Vagina (tissue), 2 donors: ENCODE measurements at places on chromosomes 6 and 20.

DNA sequence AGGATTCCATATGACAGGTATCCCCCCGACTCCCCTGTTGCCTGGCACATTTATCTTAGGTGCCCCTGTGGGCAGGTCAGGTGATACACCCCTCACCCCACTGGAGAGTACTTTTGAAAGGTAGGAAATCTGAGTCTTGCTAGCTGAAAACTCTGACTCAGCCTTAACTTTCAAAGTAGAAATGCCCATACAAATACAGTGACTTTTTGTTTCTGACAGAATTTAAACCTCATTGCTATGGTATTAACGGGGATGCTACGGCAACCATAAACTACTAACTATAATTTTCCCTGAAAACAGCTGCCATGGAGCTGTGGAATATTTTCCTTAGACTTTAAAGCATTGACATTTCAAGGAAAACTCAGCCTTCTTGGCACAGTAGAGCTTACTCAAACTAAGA, 536.0 kb downstream of the RFPL4B start:
- DNase-seq = no peak

GRCh38 chr6:36844232-36845170, 5.3 kb upstream of the CPNE5 start:
- no peak for DNase-seq

DNA sequence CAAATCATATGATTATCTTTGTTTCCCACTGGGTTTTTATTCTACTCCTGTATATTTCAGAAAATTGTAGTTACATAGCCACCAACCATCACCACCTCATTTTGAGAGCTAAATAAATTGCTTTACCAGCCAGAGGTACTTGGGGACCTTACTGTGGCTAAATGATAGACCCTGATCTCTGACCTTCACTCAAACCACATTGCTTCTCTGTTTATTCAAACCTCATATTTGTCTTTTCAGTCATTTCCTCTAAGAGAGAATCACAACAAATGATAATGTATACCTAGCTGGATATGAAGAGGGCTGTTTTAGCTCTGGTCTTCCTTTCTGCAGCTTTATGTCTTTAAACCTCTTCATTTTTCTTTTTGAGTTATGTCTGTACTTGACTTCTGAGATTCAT, 142.8 kb downstream of the ADGB start:
- DNase-seq = no peak

- DNase-seq = no peak
Observed at GRCh38 chr6:111874025-111874415, 768 bp upstream of the FYN start.

DNA sequence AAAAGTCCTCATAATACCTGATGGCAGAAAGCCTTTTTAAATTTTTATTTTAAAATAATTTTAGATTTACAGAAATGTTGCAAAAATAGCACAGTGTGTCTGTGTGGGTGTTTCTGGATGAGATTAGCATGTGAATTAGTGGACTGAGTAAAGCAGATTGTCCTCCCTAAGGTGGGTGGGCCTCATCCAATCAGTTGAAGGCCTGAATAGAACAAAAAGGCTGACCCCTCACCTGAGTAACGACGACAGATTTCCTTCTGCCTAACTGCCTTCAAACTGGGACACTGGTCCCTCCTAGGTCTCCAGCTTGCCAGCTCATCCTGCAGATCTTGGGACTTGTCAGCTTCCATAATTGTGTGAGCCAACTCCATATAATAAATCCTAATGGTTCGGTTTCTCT, 54.2 kb downstream of the FAXC start:
- DNase-seq = no peak

- DNase-seq = no peak
Observed at GRCh38 chr6:35919085-35919826, 1.6 kb downstream of the SRPK1 start.

DNA sequence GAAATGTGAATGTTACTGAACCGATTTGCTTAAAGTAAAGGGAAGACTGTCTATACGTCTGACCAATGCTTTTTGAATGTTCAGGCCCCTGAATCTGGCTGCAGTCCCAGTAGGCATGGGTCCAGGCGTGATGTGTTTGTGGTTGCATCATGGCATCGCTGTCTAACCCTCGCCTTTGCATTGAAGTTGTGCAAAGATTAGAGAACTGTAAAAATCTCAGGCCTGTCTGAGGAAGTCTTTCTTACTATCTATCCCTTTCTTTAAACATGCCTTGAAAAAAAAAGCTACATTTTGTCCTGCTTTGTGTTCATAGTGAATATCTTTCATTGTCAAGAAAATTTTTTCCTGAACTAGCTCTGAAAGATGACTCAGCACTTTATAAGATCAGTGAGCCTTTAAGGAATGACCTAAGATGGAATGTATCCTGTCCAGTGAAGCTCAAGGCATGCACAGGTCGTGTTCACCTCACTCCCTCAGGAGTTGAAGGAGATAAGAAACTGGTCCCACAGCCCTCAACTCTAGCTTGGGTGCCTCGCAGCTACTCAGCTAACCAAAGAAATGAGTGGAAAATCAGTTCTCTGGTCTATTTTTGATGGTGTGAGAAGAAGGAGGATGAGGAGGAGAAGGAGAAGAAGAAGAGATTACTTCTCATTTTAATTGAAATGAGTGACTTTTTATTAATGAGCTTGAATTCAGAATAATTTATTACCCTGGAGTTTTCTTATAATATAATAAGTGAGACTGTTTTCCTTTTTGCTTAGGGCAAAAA, 48.6 kb downstream of the TPD52L1 start:
- no peak for DNase-seq

- DNase-seq = no peak
Observed at GRCh38 chr20:5654557-5654956, 95.6 kb upstream of the SHLD1 start.

- DNase-seq = no peak
Observed at GRCh38 chr20:13936781-13937576, 53.4 kb downstream of the SEL1L2 start.

DNA sequence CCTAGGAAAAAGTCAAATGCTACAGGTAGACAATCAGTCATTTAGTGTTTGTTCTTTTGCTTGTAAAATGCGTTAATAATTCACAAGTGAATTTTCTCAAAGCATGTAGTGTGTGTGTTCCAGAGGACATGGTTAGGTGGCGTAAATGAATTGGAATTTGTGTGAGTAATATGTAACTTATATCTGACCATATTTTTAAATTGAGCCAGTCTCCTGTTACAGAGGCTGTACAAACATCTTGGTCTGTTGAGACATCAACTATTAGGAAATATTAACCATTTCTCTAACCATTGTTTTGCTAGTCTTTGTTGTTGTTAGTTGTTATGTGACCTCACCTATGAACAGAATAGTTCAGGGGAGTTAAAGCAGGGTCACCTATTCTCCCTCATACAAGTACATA, 22.7 kb downstream of the MCM8 start:
- no peak for DNase-seq

GRCh38 chr20:54622333-54623295, 147.2 kb downstream of the DOK5 start:
- DNase-seq = no peak

GRCh38 chr6:1372690-1373089, 16.7 kb upstream of the FOXF2 start:
- no peak for DNase-seq

DNA sequence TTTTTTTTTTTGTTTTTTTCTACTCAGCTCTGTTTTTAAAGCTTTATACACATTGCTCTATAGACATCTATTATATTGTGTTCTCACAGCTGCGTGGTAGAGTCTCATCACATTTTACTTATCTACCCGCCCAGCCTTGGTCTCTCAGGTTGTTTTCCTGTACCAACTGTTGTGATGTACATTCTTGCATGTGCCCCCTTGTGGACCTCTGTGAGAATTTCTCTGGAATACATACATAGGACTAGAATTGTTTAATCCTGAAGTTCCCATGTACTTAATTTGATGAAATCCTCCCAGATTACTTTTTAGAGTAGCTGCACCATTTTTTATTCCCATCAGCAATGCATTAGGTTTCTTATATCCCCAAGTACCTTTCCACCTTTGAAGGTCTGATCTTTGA, 40.4 kb upstream of the TINAG start:
- DNase-seq = no peak

GRCh38 chr6:17130786-17131185, 28.9 kb downstream of the STMND1 start:
- no peak for DNase-seq

GRCh38 chr6:149212892-149213801, 104.4 kb upstream of the TAB2 start:
- DNase-seq = no peak

DNA sequence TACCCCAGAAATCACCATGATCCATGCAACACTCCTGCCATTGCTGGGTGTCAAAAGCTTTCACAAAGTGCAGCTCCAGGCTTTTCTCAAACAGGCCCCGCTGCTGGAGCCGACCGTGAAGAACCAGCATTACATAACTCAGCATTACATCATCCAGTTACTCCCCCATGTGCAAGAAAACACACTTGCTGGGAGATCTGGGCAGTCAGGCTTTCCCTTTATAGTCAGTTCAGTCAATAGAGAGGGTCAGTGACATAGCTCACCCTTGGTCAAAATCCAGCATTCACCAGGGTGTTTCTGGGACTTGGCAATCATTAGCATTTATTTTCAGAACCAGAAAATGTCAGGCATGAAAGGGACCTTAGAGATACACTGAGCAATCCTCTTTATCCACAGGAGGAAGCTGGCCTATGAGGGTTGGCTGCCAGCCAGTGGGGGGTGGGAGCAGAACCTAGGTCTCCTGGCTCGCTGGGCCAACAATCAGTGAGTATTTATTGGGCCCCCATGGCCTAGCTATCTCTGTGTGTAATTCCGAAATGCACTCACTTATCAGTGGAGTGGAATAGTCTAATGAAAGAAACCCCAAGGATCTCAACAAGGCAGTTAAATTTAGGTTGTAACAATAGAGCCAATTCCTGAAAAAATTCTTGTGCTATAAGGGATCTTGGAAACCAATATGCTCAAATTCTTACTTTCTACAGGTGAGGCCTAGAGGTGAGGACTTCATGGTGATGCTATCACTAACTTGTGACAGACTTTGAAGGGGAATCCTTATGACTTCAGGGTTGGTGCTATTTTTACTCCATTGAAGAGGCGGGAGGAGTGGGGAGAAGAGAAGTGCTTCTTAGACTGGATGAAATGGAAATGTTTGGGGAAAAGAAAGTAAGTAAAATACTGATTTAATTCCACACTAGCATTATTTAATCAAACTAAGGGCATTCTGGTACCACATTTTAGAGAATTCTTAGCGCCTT, 54.6 kb downstream of the LYRM4 start:
- DNase-seq = no peak

GRCh38 chr6:113439866-113440265, 417.3 kb upstream of the MARCKS start:
- DNase-seq = no peak

GRCh38 chr6:85867595-85867994, 224.9 kb upstream of the SYNCRIP start:
- DNase-seq = no peak

DNA sequence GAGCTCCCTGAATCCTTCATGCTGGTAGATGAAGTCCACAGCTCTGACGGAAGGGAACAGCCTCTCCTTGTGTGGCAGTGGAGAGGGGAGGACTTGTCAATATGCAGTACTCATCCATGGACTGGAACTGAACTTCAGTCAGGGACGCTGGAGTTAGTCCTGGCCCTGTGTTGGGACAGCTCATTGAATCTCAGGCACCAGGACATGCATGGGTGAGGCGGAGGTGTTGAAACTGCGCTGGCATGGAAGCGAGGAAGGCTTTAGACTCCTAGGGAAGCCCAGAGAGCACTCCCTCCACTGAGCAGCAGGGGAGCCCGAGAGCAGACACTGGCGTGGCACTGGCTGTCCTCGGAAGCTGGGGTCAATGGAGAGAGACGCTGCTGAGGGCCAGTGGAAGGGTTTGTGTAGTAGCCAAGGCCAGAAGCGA, 161.3 kb upstream of the GGTLC1 start:
- no peak for DNase-seq

DNA sequence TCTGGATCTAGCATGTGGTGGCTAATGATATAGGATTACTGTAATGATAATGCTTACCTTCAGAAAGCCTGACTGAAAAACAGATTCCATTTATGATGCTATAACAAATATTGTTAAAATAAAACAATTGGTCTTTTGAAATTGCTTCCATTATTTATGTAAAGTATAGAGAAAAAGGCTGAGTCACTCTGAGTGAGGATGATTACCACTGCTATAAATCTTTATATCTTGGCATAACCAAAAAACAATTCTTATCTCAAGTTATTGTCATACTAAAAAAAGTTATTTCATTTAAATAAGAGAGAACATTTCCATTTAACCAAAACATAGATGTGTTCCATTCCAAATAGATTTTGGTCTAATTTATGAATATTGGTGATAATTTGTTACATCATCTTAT, 53.0 kb upstream of the DST start:
- no peak for DNase-seq

DNA sequence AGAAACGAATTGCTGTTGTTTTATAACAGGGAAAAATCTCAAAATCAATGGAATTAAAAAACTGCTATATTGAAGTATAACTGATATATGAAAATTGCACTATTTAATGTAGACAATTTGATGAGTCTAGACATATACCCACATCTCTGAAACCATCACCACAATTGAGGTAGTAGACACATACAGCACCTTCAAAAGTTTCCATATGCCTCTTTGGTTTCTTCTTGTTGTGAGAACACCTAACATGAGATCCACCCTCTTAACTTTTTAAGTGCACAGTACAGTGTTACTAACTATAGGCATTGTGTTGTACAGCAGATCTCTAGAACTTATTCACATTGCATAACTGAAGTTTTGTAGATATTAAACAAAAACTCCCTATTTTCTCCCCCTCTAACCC, 14.0 kb upstream of the SLC17A5 start:
- DNase-seq = no peak

DNA sequence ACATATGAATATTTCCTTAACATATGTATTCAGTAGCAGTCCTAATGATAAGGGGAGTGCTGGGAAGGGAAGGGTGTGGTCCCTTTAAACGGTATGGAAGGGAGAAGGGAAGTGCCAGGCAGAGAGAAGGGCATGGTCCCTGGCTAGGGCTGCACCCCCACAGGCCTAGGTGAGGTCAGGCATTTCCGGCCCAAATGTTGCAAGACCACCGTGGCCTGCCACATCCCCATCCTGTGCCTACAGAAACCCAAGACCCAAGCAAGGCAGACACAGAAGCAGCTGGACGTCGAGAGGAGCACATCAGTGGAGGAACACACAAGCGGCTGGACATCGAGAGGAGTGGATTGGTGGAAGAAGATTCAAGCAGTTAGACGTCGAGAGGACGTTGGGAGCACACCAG, 5.9 kb downstream of the RRAGD start:
- no peak for DNase-seq

GRCh38 chr20:57118107-57118769, 148.2 kb downstream of the BMP7 start:
- DNase-seq = no peak

DNA sequence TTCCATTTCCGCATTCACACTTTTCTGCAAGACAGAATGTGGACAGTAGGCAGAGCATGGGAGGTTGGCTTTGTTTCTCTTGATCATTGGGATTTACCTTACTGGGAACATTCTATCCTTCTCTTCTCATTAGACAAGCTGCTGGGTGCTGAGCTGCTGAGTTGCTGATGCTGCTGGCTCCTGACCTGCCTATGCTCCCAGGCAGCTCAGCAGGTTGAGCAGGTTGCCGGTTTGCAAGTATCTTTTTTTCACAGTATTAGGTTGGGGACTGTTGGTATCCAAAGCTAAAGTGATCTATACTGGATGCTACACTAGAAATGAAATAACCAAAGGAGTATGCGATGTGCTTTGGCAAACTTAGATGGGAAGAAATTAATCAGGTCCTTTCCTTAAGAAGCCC, 23.7 kb upstream of the ADGRF4 start:
- no peak for DNase-seq
